ENCODE measurements at places on chromosomes 6 and 20. TPM values are rescaled to one million over a fixed set of nuclear protein-coding genes. Genes with fewer than 3 reads are reported as not detected.
A peak's percentile ranks its signal among the peaks of the same experiment; 100 is the strongest.

GRCh38 chr6:87540539-87540938, 49.2 kb downstream of the RARS2 start:
- H3K4me1 ChIP-seq: peaks cover 3% of the 10 kb centered on the region
- no peak for DNase-seq
- no peak overlapping the region for H3K4me3 ChIP-seq
- no peak overlapping the region for H3K27ac ChIP-seq

DNA sequence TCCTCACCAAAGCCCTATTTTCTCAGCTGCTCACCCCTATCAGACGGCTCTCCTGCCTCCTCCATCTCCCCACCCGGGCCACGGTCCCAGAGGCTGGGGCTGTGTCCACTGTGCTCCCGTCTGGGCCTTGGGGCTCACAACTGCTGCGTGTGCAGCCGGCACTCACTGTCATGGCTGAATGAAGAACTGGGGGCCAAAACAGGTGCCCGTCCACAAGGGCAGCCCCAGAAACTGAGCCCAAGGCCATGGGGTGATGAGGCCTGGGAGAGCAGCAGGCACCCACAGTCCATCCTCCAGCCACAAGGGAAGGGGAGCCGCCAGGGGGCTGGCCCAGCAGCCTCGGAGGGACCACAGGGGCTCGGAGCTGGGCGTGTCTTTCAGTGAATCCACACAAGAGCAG, 159.5 kb downstream of the DLL1 start:
- no peak overlapping the region for H3K27ac ChIP-seq
- peaks cover 1% of the 10 kb centered on the region for H3K4me1 ChIP-seq

TFAP2D gene
- total RNA-seq: not detected

GID8 gene
- total RNA-seq: 42.1 TPM

TP53TG5 gene
- not detected for total RNA-seq

SAMHD1 gene
- 229 TPM for total RNA-seq

GRCh38 chr20:25361287-25361683, 29.4 kb downstream of the ABHD12 start:
- no peak overlapping the region for H3K27ac ChIP-seq
- peaks cover 7% of the 10 kb centered on the region for H3K4me1 ChIP-seq
- no peaks in the 10 kb centered on the region for H3K27me3 ChIP-seq

GRCh38 chr6:109010705-109011102, 83.9 kb downstream of the SESN1 start:
- no peaks in the 10 kb centered on the region for H3K27me3 ChIP-seq
- DNase-seq: no peak
- H3K27ac ChIP-seq: peak overlapping the region; percentile 56
- H3K4me1 ChIP-seq: peaks cover 42% of the 10 kb centered on the region

- no peak overlapping the region for H3K27ac ChIP-seq
- H3K4me1 ChIP-seq: no peaks in the 10 kb centered on the region
- DNase-seq: no peak
- H3K36me3 ChIP-seq: no peaks in the 10 kb centered on the region
- no peak overlapping the region for H3K4me3 ChIP-seq
These were observed 52.2 kb upstream of the UNC93A start for GRCh38 chr6:167238694-167239467.

DNA sequence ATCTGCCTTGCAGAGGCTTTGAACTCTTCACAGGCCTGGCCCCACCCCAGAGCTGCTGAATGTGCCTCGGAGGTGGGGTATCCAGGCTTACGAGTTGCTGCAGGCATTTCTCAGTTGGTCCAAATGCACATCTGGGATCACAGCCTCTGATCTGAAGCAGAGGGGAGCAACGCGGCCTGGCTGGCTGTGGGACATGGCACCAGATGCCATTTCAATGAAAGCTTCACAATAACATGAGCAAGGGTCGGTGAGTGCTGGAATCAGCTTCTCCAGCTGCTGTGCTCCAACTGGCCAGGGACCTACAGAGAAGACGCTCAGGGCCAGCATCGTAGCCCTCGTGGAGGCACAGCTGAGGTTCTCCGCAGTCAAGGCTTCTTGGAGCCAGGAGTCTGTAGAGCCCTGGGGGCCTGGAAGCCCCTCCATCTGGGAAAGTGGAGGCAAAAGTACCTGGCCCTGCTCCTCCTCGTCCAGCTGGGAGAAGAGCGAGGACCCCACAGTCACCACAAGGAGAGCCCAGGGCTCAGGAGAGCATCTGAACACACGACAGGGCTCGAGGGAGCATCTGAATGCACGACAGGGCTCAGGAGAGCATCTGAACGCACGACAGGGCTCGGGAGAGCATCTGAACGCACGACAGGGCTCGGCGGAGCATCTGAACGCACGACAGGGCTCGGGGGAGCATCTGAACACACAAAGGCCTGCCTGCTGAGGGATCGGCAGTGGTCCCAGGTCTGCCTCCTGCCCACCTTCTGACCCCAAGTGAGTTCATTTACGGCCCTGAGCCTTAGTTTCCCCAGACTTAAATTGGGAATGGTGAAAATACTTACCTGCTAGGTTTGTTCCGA, 165.2 kb downstream of the DLL1 start:
- H3K36me3 ChIP-seq: peaks cover 2% of the 10 kb centered on the region
- H3K4me3 ChIP-seq: no peak overlapping the region
- H3K27ac ChIP-seq: no peak overlapping the region
- DNase-seq: no peak
- peaks cover 4% of the 10 kb centered on the region for H3K4me1 ChIP-seq
- peaks cover 8% of the 10 kb centered on the region for H3K27me3 ChIP-seq

DNA sequence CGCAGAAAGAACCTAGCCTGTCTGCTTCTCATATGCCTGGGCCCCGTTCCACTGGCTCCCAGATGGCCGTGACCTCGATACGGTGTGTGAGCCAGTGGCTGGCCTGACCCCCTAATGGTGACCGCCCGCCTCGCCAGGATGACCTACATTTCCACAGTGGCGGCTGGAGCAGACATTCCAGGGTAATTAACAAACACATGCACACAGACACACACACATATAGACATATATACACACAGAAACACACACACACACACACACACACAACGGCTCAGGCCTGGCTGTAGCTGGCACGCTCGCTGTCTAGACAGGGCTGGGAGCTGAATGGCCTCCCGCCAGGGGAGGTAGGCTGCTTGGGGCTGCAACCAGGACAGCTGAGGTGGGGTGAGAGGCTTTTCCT, 227.1 kb downstream of the ANKRD60 start:
- DNase-seq: no peak
- no peaks in the 10 kb centered on the region for H3K4me1 ChIP-seq
- no peak overlapping the region for H3K4me3 ChIP-seq
- H3K27ac ChIP-seq: no peak overlapping the region
- H3K36me3 ChIP-seq: no peaks in the 10 kb centered on the region

DNA sequence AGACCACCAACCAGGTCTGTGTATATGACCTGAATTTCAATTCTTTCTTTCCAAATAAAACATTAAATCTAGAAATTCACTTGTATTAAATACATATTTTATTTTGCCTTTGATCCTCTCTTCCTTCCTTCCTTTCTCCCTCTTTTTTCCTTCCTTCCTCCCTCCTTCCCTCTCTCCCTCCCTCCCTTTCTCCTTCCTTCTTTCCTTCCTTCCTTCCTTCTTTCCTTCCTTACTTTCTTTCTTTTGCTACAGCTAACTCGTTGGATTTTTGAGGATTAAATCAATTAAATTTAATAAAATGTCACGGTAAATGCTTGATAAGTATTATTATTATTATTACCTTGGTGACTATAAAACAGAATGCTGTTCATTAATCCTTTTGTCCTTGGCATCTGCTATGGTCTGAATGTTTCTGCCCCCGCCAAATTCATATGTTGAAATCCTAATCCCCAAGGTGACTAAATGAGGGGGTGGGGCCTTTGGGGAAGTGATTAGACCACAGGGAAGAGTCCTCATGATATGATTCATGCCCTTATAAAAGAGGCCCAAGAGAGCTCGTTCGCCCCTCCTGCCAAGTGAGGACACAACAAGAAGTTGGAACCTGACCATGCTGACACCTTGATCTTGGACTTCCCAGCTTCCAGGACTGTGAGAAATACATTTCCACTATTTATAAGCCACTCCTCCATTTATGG, 67.6 kb upstream of the BTBD3 start:
- H3K36me3 ChIP-seq: no peaks in the 10 kb centered on the region
- no peaks in the 10 kb centered on the region for H3K27me3 ChIP-seq
- H3K4me3 ChIP-seq: no peak overlapping the region
- no peak overlapping the region for H3K27ac ChIP-seq
- no peak for DNase-seq

All from activated naive CD8-positive, alpha-beta T cell treated with anti-CD3 and anti-CD28 coated beads, Interleukin-2, amount 10 ng/mL, durations not matched to agents 7 days and 5 days (primary cell).